Activated gamma-delta T cell treated with anti-CD3 and anti-CD28 coated beads, Interleukin-2, amount 50 U/mL, for 16 hours (primary cell): ENCODE measurements at places on chromosomes 1 and 21.

DNA sequence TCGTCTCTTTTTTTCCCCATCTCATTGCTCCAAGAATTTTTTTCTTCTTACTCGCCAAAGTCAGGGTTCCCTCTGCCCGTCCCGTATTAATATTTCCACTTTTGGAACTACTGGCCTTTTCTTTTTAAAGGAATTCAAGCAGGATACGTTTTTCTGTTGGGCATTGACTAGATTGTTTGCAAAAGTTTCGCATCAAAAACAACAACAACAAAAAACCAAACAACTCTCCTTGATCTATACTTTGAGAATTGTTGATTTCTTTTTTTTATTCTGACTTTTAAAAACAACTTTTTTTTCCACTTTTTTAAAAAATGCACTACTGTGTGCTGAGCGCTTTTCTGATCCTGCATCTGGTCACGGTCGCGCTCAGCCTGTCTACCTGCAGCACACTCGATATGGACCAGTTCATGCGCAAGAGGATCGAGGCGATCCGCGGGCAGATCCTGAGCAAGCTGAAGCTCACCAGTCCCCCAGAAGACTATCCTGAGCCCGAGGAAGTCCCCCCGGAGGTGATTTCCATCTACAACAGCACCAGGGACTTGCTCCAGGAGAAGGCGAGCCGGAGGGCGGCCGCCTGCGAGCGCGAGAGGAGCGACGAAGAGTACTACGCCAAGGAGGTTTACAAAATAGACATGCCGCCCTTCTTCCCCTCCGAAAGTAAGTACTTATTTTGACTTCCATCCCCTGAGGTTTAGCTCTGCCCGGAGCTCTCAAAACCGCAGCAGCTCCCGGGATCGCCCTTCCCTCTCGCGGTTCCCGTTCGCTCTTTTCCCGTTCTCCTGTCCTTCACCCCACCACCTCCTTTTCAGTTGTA, 1.5 kb downstream of the TGFB2 start:
- no peak for DNase-seq

GRCh38 chr1:96968541-96968940, 247.0 kb downstream of the PTBP2 start:
- no peak for DNase-seq

DNA sequence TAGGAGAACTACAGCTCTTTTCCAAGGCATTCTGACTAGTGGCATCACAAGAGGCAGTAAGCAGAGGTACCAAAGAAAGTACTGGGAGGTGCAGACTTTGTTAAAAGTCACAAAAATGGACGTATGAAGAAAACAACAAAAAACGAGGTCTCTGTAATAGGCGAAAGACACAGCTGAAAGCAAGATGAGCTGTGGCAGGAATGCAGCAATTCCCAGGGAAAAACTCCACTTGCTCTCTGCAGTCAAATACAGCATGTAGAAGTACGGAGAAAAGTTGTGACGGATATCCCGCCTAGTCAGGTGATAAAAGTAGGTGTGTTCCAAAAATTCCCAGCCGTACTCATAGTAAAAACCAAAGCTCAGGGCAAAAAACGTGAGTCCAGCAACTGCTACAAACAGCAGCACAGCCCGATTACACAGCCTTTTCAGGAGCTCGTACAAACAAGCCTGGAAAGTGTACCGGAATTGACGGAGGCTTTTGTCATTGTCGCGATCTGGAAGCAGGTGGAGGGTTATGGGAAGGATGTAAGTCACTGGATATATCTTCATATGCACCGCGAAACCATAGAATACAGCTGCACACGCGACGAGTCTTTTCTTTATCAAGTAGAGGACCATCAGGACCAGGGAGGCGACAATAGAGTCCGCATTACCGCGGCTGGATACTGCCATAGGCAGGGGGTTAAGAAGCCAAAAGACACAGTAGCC, 979 bp downstream of the PIGM start:
- no peak for DNase-seq

GRCh38 chr1:197921235-197922069, 4.3 kb downstream of the LHX9 start:
- no peak for DNase-seq

- DNase-seq, result no peak
These were observed 221.4 kb upstream of the L1TD1 start for GRCh38 chr1:61973100-61973837.

GRCh38 chr1:74193908-74194307, 4.1 kb downstream of the LRRIQ3 start:
- DNase-seq, result no peak

GRCh38 chr1:116827607-116828105, 73.4 kb downstream of the CD2 start:
- DNase-seq, result no peak

GRCh38 chr1:87515781-87516180, 187.1 kb downstream of the LMO4 start:
- no peak for DNase-seq

- no peak for DNase-seq
These were observed 12.5 kb upstream of the MYOC start for GRCh38 chr1:171664976-171665375.

- no peak for DNase-seq
These were observed 267.9 kb upstream of the DPYD start for GRCh38 chr1:98188774-98189173.
